ENCODE measurements at places on chromosomes 4 and X.
A peak's percentile ranks its signal among the peaks of the same experiment; 100 is the strongest.

GRCh38 chr4:95798003-95798402, 41.9 kb upstream of the PDHA2 start:
- DNase-seq, result no peak

GRCh38 chrX:37666516-37666915, 19.1 kb upstream of the XK start:
- DNase-seq, result no peak

DNA sequence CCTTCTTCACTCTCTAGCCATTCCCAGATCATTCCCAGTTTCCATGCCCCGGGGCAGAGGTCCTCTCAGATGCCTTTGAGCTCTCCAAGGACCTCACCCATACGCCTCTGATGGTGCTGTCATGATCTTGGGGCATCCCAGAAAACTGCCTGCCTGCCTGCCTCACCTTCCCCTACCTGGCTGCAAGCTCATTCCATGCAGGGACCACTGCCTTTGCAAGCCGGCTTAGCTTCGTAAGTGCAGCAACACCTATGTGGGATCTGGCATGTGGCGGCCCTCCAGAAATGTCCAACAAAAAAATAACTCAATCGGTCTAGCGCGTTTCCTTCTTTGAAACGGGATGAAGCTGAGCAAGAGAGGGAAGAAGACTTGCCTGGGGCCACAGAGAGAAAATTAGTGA, 53.0 kb downstream of the C4orf50 start:
- no peak for DNase-seq

DNA sequence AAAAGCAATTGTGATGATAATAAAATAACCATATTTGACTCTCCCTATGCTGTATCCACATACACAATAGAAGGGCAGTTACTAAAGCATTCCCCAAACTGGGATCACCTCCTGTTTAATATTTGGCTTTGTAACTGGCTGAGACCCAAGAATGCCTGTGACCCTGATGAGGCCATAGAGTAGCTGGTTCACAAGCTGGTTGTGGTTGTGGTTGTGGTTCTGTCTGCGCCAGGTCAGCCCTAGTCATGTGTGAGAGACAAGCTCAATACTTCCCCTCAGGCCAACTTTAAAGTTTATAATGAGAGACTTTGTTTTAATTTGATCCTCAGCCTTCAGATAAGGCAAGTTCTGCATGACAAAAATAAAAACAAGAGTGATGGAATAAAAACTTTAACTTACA, 209.9 kb downstream of the PARM1 start:
- peak; percentile 71 for DNase-seq

DNA sequence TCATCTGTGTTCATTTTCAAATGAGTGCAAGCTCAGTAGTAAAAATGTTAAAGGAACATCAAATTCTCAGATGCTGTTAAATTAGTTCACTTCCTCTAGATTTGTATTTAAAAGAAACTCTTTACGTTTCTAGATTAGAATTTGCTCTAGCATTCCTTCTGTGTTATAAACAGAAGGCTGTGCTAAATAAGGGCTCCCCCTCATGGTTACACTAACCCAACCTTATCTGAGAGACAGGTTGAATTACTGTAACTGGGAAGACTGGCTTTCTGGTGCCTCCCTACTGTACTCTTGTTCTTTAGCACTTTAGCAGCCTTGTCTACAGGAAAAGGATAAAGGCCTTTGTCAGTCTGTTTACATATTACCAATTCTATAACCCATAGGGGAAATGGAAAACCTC, 56.8 kb downstream of the RXFP1 start:
- peak; percentile 51 for DNase-seq

DNA sequence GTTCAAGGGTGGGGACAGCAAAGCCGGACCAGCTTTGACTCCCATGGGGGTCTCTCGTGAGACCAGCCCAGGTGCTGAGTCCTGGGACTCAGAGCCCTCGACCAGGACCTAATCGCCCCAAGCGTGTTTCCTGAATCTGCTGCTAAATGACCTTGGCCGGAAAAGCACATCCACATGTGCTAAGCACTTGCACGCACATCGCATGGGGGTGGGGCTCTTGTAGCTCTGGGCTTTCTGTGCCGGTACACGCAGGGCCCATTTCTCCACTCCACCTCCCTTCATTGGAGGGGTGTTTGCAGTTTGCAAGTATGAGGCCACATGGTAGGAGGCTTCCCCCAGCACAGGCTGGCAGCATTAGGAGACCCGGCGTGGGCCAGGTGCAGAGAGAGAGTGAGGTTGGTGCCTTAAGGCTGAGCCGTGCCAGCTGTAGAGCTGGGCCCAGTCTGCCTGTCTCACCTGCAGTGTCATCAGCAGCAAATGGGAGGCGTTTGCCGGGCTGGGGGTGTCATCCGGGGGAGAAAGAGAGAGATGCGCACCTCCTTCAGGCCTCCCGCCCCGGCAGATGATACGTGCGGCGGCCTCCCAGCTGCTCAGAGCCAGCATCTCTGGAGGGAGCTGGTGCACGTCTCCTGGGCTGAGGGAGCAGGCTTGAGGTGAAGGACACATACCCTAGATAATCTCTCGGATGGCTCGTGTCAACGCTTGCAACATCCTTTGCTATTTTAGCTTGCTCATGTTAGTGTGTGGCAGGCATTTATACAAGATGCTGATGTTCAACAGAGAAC, 45.2 kb upstream of the CLCN4 start:
- DNase-seq, result no peak

DNA sequence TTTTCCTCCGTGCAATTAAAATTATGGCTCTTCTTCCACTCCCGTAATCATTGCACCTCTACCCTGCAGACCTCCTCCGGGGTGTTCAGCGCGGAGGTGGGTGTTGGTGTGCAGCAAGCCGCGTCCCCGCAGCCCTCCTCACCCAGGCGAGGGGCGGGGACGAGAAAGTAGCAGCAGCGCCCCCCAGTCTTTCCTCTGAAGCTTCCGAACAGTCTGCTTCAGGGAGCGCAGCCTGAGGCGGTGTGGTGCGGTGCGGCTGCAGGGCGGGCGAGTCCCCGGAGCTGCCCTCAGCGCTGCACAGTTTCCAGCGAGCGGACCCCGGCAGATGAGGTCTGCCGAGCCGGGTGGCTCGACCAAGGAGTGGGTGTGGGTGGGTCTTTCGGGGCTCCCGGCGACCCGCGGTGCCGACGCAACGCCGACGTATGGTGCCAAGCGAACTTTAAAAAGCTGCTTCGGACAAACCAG, at the start of gene FRAS1:
FRAS1 (plus strand) TSS at position 189 of the 465 bp plus-strand sequence. CDS start 687 bp downstream, outside the sequence.
- DNase-seq, result peak; percentile 3

DNA sequence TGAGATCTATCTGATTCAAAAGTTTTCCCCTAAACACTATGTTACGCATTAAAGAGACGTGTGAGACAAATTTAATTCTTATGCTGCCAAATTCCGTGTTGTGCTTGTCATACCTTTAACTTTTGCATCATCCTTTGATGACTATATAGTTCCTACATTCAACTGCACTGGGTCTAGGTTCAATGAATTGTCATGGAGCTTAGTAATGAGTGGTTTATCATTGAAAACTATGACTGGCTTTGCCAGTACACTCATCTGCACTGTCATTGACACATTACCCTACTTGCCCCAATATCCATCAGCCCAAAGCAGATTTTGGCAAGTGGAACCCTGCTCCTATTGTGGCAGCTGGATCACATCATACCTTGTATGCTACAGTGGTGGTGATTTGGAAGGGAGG, 882.9 kb upstream of the SLIT2 start:
- no peak for DNase-seq

- DNase-seq, result no peak
Observed at GRCh38 chr4:10898072-10898471, 213.5 kb upstream of the CLNK start.

DNA sequence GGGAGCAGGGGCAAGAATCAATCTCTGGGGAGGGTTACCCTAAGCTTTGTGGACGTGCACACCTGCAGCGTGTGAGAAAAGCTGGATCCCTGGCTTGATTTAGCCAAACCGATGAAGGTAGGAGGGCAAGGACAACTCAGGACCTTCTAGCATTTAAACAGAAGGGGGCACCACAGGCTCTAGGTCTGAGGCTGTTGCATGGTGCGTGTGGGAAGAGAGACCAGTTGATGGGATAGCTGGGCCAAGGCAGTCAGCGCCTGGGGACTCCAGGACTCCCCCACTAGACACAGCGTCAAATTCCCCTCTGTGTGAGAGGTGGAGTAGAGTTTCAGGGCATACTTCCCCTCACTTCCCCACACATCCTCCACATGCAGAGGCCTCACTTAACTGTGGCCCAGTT, 4.3 kb downstream of the GABRQ start:
- DNase-seq, result peak; percentile 33
